ENCODE measurements at places on chromosomes 4 and X. TPM values are rescaled to one million over a fixed set of nuclear protein-coding genes. Genes with fewer than 3 reads are reported as not detected.

Gene GCNA
- 4.4 TPM for total RNA-seq

Gene MTCP1
- total RNA-seq = 20.2 TPM

Gene MAGEC1
- total RNA-seq = not detected

Gene PABPC1L2B
- not detected for total RNA-seq

Gene ANXA3
- 0.38 TPM for total RNA-seq

Gene FAM133A
- not detected for total RNA-seq

Gene GPR34
- total RNA-seq = not detected

Gene NIPAL1
- 0.60 TPM for total RNA-seq

Gene PRDM8
- 21.9 TPM for total RNA-seq

Gene KLHL13
- total RNA-seq = not detected

Gene HSD17B13
- total RNA-seq = 0.10 TPM

Gene WDR13
- total RNA-seq = 48.5 TPM

- no peaks in the 10 kb centered on the region for H3K27me3 ChIP-seq
- no peak overlapping the region for H3K27ac ChIP-seq
- no peaks in the 10 kb centered on the region for H3K36me3 ChIP-seq
Measured at GRCh38 chr4:134147941-134148340, 53.6 kb downstream of the PABPC4L start.

DNA sequence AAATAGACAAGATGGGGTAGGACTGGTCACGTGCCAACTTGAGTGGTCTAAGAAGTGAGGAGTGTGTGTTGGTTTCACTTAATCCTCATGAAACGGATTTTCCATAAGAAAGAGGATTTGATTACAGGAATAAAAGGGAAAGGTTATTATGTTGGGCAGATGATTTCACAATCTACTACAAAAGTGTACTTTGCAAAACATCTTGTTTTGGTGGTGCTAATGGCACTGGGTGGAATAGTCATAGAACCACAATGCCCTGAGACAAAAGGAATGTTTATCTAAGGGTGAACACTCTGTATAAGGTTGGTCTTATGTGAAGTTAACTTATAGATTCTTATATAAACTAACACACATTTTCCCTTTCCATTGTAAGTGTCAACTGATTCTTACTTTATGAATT, 45.6 kb downstream of the GLUD2 start:
- no peak overlapping the region for H3K27ac ChIP-seq
- no peaks in the 10 kb centered on the region for H3K4me1 ChIP-seq
- no peak for DNase-seq
- H3K36me3 ChIP-seq = no peaks in the 10 kb centered on the region
- H3K4me3 ChIP-seq = no peak overlapping the region

- H3K27me3 ChIP-seq = no peaks in the 10 kb centered on the region
- peaks cover 2% of the 10 kb centered on the region for H3K4me1 ChIP-seq
- H3K27ac ChIP-seq = no peak overlapping the region
- no peaks in the 10 kb centered on the region for H3K36me3 ChIP-seq
- no peak overlapping the region for H3K4me3 ChIP-seq
Measured at GRCh38 chr4:38907696-38908270, 40.2 kb downstream of the FAM114A1 start.

- no peak overlapping the region for H3K27ac ChIP-seq
- H3K4me3 ChIP-seq = no peak overlapping the region
- H3K27me3 ChIP-seq = peaks cover 2% of the 10 kb centered on the region
- H3K4me1 ChIP-seq = peaks cover 20% of the 10 kb centered on the region
- H3K36me3 ChIP-seq = no peaks in the 10 kb centered on the region
Measured at GRCh38 chr4:152245680-152246079, 290.2 kb downstream of the FBXW7 start.

DNA sequence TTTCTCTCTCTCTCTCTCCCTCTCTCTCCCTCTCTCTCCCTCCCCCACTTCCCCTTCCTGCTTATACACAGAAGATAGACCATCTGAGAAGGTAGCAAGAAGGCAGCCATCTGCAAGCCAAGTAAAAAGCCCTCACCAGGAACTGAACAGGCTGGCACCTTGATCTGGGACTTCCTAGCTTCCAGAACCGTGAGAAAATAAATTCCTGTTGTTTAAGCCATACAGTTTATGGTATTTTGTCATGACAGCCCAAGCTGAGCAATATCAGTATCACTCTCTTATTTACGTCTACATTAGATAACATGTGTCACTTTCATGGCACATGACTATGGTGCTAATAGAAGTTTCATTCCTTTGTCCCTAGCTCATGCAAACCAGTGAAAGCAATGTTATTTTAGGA, 581.1 kb downstream of the INPP4B start:
- H3K27me3 ChIP-seq = no peaks in the 10 kb centered on the region
- peaks cover 36% of the 10 kb centered on the region for H3K4me1 ChIP-seq
- H3K27ac ChIP-seq = peak overlapping the region; percentile 25
- H3K36me3 ChIP-seq = peaks cover 51% of the 10 kb centered on the region
- DNase-seq = no peak

- no peaks in the 10 kb centered on the region for H3K4me1 ChIP-seq
- no peaks in the 10 kb centered on the region for H3K27me3 ChIP-seq
- H3K4me3 ChIP-seq = no peak overlapping the region
- DNase-seq = no peak
Measured at GRCh38 chr4:28508636-28509035, 1648.0 kb downstream of the STIM2 start.

GRCh38 chr4:26077756-26078155, 163.7 kb downstream of the SMIM20 start:
- H3K27me3 ChIP-seq = no peaks in the 10 kb centered on the region
- H3K36me3 ChIP-seq = peaks cover 32% of the 10 kb centered on the region
- H3K4me3 ChIP-seq = no peak overlapping the region
- H3K27ac ChIP-seq = peak overlapping the region; percentile 61
- no peak for DNase-seq
- H3K4me1 ChIP-seq = peaks cover 83% of the 10 kb centered on the region

DNA sequence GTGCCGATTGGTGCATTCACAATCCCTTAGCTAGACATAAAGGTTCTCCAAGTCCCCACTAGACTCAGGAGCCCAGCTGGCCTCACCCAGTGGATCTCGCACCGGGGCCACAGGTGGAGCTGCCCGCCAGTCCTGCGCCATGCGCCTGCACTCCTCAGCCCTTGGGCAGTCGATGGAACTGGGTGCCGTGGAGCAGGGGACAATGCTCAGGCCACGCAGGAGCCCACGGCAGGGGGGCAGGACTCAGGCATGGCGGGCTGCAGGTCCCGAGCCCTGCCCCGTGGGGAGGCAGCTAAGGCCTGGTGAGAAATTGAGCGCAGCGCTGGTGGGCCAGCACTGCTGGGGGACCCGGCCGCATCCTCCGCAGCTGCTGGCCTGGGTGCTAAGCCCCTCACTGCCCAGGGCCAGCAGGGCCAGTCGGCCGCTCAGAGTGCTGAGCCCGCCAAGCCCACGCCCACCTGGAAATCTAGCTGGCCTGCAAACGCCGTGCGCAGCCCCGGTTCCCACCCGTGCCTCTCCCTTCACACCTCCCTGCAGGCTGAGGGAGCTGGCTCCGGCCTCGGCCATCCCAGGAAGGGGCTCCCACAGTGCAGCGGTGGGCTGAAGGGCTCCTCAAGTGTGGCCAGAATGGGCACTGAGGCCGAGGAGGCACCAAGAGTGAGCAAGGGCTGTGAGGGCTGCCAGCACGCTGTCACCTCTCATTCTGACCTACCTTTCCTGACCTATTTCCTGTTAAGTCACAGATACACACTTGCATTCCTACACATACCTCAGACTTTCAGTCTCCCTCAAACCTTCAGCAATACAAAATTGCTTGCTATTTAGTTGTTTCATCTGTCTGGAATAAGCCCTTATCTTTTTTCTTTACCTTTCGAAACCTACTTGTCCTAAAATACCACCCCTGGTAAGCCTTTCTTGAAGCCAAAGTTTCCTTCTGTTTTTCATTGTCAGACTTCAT, 20.7 kb downstream of the UBE2K start:
- DNase-seq = no peak
- H3K36me3 ChIP-seq = peaks cover 34% of the 10 kb centered on the region
- no peak overlapping the region for H3K4me3 ChIP-seq

DNA sequence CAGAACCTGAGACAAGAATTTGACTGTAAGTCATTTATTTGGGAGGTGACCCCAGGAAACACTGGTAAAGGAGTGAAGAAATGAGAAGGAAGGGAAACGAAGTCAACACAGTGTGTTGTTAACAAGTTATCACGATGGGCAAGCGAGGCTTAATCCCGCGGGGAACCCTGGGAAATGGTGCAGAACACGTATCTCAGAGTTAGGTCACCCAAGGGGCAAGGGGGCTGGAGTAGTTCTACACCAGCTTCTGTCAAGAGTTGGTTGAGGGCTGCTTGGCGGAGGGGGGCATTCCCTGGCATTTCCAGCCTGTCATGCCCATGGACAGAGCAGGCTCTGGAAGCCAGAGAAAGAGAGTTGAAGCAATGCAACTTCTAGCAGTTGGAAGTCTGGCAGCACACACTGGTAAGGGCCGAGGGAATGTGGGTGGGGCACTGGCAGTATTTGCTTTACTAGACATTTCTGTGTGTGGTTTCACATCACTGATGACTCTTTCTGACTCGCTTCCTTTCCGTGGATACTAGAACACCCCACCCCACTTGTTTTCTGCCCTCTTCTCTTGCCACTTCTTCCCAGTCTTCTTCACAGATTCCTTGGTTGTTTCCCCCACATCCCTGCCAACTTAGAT, 52.2 kb upstream of the ADGRG2 start:
- peaks cover 8% of the 10 kb centered on the region for H3K4me1 ChIP-seq
- no peaks in the 10 kb centered on the region for H3K36me3 ChIP-seq
- no peak overlapping the region for H3K4me3 ChIP-seq
- peak overlapping the region; percentile 62 for H3K27ac ChIP-seq

- H3K4me1 ChIP-seq = no peaks in the 10 kb centered on the region
- H3K36me3 ChIP-seq = peaks cover 2% of the 10 kb centered on the region
- H3K4me3 ChIP-seq = no peak overlapping the region
Measured at GRCh38 chr4:70979445-70980008, 13.9 kb upstream of the DCK start.

DNA sequence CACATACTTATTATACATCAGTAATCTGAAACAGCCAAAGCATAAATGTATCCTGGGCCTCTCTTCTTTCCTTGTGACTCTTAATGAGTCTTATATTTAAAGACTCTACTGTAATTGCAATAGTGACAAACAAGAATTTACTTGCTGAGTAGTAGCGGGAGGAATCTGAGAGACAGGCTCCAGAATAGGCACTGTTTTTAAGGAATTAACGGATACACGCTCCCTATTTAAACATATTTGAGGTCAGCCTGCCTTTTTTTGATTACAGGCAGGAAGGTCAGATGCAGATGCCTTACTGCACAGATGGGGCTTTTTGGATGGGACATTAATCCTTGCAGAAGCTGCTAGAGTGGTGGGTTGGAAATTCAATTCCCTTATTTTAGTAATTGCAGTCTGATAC, 196.3 kb upstream of the ANXA3 start:
- no peak overlapping the region for H3K27ac ChIP-seq
- H3K4me3 ChIP-seq = no peak overlapping the region
- H3K36me3 ChIP-seq = no peaks in the 10 kb centered on the region
- H3K4me1 ChIP-seq = no peaks in the 10 kb centered on the region
- peaks cover 3% of the 10 kb centered on the region for H3K27me3 ChIP-seq
- DNase-seq = no peak

- no peaks in the 10 kb centered on the region for H3K36me3 ChIP-seq
- H3K27ac ChIP-seq = no peak within 1 kb of the TSS
- H3K4me3 ChIP-seq = no peak within 1 kb of the TSS
- no peak for DNase-seq
- no peaks in the 10 kb centered on the region for H3K4me1 ChIP-seq
- H3K27me3 ChIP-seq = no peaks in the 10 kb centered on the region
Measured at GRCh38 chrX:47078129-47079043, at the start of gene RGN. RGN (plus strand) TSS chrX:47078443; CDS start chrX:47081145, 2,702 bp downstream.

DNA sequence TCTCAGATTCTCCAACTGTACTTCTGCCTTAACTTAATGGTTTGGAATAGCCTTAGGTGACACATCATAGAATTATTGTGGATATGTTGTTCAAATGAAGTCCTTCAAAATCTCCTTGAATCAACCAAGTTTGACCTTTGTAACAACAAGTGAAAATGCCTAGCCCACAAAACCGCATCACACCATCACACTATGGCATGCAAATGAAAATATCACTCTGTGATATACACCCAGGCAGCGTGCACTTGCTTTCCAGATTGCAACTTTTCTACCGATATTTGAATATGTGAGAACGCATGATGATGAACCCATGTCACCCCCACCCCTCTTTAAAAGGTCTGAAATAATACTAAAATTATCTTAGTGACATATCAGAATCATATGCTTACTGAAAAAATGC, 656.7 kb downstream of the GABRG1 start:
- no peaks in the 10 kb centered on the region for H3K27me3 ChIP-seq
- H3K4me1 ChIP-seq = no peaks in the 10 kb centered on the region
- H3K4me3 ChIP-seq = no peak overlapping the region
- no peak overlapping the region for H3K27ac ChIP-seq

DNA sequence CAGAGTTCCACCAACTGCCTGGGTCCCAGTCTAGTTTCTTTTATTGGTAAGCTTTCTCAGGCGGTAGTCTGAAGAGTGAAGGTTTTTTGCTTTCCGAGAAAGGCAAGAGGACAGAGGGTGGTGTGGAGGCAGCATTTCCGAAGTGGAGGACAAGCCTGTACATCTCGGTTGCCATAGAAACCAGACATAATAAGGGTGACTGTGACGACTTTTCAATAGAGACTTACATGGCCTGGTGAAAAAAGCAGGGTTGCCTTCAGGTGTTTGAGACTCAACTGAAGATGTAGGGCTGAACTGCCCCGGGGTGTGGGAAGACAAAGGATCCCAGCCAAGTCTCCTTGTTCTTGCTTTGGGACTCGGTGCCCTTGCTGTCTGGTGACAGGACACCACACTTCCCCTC, 53.6 kb upstream of the RAB40AL start:
- no peak for DNase-seq
- H3K27me3 ChIP-seq = no peaks in the 10 kb centered on the region
- no peak overlapping the region for H3K4me3 ChIP-seq
- peaks cover 2% of the 10 kb centered on the region for H3K36me3 ChIP-seq
- H3K4me1 ChIP-seq = no peaks in the 10 kb centered on the region

GRCh38 chr4:122555216-122555615, 65.7 kb downstream of the IL21 start:
- no peak overlapping the region for H3K4me3 ChIP-seq
- H3K27ac ChIP-seq = no peak overlapping the region
- peaks cover 4% of the 10 kb centered on the region for H3K4me1 ChIP-seq
- H3K27me3 ChIP-seq = no peaks in the 10 kb centered on the region
- peaks cover 2% of the 10 kb centered on the region for H3K36me3 ChIP-seq
- DNase-seq = no peak

DNA sequence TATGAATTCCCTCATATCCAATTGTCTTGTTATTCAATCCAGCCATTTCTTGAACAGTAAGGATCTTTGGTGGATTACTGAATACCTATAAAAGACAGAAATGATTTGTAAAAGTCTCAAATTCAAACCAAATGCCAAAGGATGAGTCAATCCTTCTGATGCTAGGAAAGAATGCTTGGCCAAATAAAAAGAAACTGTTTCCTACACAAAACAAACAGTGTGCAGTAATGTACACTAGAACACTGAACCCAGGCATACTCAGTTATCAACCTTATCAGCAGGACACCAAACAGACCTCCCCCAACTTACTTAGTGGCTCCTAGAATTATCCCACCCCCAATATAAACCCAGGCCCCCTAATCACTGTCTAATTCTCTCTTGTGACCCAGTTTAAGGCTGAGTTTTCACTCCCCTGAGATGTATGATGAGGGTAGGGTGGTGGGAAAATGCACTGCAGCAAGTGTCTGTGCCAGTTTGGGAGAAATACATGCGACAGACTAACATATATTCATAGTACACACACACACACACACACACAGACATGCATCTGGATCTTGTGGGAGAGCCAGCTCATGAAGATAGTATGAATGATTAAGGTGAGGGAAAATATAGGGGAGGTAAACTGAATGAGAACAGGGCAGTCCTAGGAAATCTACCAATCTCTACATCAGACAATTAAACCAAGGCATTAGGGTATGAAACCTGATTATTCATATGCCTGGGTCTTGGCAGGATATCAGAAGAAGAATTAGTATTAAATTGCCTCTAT, 35.0 kb downstream of the CLDN2 start:
- no peaks in the 10 kb centered on the region for H3K36me3 ChIP-seq
- H3K4me1 ChIP-seq = no peaks in the 10 kb centered on the region
- no peak overlapping the region for H3K4me3 ChIP-seq
- no peak overlapping the region for H3K27ac ChIP-seq
- no peaks in the 10 kb centered on the region for H3K27me3 ChIP-seq

All from activated CD4-positive, alpha-beta memory T cell treated with anti-CD3 and anti-CD28 coated beads, Interleukin-2, amount 10 ng/mL, durations not matched to agents 7 days and 5 days (primary cell).